D721Med (cell line): ENCODE measurements at places on chromosomes 4 and X.

- DNase-seq: no peak
These were observed 7.8 kb downstream of the LARP1B start for GRCh38 chr4:128068918-128069317.

DNA sequence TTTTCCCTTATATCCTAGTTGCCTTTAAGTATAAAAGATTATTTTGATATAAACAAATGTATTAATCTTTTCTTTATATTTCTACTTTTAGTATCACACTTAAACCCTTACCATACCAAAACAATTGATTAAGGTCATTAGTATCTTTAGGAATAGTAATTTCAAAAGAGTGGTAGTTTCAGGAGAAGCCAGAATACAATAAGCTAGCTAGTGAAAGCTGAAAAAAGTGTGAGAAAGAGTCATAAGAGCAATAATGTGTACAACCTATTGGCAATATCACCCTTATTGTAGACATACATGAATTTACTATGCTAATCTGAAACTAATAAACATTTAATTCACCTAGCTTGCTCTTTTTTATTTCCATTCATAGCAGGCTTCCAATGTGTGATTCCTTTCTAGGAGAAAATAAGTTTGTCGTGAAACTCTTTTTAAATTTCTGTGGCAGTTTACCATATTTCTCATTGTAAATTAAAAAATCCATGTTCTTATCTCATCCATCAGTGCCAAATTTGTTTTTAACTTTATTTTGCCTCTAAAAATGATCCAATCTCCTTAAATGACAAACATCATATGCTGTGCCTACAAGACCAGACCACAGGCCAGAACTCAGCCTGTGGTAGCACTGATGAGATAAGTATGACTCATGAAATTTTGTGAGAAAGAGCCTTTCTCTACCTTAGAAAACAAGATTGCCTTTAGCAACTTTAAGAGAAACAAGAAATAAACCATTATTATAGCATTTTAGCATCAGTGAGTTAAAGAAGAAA is 8.1 kb downstream of the NEK1 start:
- no peak for DNase-seq

GRCh38 chrX:16687514-16687913 is 25.0 kb downstream of the CTPS2 start:
- DNase-seq: no peak

DNA sequence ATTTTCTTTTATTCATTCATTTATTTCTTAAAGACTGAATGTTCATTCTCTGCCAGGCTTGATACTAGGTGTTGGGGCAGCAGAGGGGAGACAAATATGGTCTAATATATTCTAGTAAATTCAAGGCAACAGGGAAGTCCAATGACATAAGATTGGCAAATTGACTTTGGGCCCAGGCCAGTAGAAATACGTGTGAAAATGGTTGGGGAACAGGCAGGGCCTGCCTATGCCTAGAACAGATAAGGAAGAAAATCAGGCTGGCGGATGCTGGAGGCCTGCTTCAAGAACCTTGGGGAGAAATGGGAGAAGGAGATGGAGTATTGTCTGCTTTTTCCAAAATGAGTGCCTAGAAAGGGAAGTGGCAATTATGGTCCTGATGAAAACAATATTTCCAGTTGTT is 108.6 kb downstream of the RTL5 start:
- no peak for DNase-seq

GRCh38 chr4:655464-656151 is 18.5 kb downstream of the ATP5ME start:
- DNase-seq: no peak

DNA sequence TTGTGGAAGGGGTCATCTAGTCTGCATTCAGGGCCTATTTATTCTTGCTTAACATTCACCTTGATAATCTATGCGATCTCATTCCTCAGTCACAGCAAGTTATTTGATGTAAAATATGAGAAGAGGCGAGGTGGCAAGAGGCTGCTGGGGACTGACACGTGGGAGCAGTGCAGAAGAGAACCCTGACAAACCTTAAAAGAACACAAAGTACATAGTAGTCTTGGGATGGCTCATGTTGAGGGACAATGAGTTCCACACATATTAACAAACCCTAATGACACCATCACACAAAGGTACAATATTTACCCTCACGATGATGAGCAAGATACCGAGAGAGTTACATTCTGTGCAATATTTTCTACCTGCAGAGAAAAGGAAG is 57.5 kb downstream of the MAML3 start:
- no peak for DNase-seq

DNA sequence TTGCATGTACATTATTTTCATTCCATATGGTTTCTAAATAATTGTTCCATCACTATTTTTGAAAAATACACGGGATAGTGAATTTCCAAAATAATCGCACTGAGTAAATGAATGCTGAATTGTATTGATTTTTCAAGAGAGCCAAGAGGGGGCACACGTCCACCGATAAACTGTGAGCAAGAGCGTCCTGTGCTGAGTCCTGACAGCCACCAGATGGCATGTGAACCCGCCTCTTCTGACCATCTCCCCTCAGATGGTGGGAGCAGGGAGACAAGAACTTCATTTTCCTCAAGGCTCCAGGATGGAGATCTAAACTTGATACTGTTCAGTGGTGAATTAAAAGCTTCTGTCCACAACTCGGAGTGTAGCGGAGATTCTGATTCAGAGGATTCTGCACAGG is 30.6 kb upstream of the IL9R start:
- DNase-seq: peak; percentile 11

- no peak for DNase-seq
These were observed 65.4 kb upstream of the ENPP6 start for GRCh38 chr4:184282895-184283654.

- DNase-seq: no peak
These were observed 89.3 kb downstream of the KLHL8 start for GRCh38 chr4:87130985-87131703.

DNA sequence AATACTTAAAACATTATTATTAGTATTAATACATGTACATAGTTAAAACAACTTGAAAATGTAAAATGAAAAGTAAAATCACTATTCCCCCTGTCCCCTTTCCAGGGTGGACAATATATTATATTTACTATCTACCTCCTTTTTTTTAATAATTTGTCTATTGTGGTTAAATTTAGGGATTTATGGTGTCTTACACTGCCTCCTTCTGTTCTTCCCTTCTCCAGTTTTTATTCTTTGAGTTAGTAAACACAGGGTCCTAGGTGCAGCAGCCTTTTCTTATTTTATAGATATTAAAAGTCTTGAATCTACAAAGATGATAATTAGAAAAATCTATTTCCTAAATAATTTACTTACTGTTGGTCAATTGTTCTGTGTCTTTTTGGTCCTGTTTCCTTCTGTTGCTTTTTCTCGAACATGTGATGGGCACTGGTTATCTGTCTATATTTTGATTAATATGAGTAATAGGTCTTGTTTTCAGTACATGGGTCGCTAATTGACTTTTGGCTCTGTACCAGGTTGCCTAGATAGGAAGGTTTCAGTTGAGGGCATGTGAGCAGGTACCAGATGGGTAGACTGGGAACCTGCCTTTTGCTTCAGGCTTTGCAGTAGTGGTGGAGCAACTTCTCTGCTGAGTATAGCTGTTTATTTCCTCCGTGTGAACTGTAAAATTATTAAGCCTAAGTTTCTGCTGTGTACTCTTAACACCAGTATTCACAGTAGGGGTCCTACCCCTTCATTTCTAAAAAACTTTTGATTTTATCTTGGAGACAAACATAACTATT is 1.1 kb downstream of the NUDT9 start:
- no peak for DNase-seq

DNA sequence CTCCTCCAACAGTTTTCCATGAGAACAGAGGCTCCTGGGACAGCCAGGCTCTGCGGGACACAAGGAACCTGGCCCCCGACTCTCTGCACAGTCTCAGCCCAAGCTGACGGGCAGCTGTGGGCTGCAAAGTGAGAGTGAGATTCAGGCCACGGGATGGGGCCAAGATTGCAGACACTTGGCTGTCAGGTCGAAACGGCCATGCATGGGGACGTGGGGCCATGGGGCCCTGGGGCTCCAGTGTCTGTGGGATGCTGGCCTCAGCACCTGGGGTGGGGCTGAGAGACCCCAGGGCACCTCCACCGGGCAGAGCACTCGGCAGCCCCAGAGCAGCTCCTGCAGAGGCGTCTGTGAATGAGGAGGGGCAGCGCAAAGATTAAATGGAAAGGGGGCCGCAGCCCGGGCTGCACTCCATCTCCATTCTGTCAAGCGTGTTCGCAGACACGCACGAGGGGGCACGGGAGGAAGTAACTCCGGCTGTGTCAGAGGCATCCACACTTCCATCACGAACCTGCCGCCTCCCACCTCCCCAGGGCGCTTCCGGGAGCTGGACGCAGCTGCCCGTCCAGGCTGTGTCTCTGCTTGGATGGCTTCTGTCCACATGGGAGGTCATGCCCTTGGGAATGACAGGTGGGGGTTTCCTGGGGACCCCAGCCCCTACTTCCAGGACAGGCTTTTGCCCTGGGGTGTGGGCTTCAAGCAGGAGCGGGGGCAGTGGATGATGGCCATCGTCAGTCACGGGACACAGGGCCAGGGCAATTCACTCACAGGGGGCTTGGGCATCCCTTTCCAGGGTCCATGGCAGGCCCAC is 82.8 kb upstream of the NKX1-1 start:
- no peak for DNase-seq

DNA sequence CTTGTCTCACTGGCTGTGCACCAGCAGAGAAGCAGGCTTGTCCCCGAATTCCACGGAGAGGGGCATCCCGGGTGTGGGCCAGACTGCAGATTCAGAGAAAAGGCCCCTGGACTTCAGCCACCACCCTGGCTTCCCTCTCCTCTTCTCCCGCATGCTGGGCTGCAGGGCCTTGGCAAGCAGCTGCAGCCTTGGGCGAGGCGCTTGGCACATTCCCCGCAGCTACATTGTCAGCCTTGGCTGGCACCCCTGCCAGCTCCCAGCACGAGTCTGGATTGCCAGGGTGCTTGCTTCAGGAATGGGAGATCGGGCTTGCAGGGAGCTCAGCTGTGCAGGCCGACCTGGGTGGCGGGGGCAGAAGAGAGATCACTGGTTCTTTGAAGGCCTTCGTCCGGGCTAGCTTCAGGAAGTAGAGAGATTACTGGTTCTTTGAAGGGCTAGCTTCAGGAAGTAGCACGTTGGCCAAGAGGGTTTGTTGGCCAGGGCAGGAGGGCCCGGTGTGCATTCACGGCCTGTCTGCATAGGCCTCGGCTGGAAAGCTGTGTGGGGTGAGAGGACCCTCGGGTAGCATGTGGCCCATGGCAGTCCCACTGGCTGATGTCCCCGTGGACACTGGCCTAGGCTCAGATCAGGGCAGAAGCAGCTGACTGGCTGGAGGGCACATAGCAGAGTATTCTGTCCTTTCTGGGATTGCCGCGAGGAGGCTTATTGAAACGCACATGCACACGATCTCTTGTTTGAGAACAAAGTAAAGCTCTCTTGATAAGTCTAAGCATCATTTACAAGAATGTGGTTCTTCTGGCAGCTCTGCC is 2.7 kb downstream of the ABCD1 start:
- no peak for DNase-seq

DNA sequence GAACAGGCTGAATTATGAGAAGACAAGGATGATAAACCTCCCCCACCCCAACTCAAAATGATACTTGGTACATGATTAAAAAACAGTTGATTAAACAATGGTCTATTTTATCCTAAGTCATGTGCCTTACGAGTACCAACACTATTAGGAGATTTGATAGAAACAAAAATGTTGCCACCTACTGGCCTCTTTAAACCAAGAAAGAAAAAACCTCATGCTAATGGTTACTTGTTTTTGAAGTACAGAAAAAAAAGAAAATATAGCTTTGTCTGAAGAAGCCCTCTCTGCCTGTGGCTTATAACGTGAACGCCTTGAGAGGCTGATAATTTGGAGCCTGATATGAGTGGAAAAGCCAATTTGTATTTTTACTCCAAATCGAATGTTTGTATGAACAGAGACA is 538.2 kb downstream of the DMD start:
- DNase-seq: no peak

DNA sequence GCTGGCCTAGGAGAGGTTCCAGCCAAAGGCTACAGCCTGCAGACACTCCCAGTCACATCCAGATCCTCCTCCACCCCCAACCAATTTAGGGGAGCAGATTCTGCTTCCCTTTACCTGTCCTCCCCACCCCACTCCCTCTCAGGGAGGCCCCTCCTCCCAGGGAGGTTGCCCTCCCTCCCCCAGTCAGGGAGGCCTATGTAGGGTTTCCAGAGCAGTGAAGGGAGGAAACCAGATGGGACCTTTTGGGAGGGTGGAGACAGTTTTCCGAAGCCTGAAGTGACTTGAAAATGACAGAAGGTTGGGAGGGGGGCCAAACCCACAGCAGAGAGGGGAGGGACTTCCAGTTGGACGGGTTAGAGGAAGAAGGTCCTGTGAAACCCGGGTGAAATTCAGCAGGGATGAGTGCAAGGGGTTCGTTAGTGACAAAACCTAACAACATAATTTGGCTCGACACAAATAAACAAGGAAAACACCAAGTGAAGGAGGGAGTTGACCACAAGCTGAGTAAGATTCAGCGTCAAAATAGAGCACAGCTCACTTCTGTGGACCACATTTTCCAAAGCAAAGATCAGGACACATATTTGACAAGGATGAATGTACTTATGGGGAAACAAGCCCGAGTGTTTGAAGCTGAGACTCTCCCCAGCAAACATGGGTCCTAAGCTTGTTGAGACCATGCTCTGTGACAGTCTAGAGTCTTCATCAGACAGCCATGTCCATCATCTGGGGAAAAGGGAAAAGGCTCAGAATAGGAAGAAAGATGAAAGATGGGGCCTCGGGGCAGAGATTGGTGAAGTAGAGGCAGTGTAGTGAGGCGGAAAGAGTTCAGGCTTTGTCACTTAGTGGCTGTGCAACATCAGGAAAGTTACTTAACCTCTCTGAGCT is 46.4 kb downstream of the PRPS1 start:
- DNase-seq: no peak

DNA sequence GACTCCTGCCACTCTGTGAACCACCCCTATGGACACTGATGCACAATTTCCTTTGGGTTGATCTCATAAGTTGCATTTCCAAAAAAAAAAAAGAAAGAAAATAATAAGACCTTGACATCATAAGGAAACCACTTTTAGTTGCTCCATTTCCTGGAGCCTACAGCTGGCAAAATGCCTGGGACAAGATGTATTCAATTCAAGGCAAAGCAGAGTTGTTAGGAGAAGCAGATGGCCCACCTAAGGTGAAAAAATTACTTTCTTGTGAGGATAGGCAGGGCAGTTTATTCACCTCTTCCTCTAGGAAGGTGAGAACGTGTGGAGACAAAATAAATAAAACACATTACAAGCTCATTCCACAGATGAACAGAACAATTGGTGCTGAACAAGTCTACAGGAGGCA is 14.1 kb upstream of the SCRG1 start:
- no peak for DNase-seq

- no peak for DNase-seq
These were observed 88.5 kb downstream of the ACTRT1 start for GRCh38 chrX:127963696-127964095.

DNA sequence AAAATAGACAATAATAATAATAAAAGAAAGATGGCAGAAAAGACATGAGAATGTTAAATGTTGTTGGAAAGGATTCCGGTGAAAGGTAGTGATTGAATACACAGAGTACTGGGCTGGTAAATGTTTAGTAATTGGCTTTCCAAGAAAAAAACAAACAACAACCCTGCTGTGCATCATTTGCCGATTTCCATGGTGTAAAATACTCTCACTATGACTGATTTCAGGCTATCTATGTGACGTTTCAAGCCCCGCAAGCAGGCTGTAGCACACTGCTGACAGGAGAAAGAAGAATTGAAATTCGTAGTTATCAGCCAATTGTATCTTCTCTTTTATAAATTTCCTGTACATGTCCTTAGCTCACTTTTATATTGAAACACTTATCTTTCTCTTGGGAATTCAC is 13.6 kb upstream of the SEPTIN6 start:
- no peak for DNase-seq
